ENCODE measurements at places on chromosomes 2 and 18.

- no peak for DNase-seq
These were observed 56.4 kb downstream of the MAP4K4 start for GRCh38 chr2:101753720-101754490.

- DNase-seq, result no peak
These were observed at the start of gene ZAP70 for GRCh38 chr2:97713296-97714083. TSS of gene ZAP70 (plus strand) at chr2:97713576. CDS start at chr2:97724037, 10,461 bp downstream.

- no peak for DNase-seq
These were observed 75.5 kb downstream of the COPS8 start for GRCh38 chr2:237161189-237161588.

GRCh38 chr2:113854970-113855740 is 34.7 kb upstream of the ACTR3 start:
- no peak for DNase-seq

- DNase-seq, result no peak
These were observed 66.9 kb downstream of the BCL11A start for GRCh38 chr2:60486551-60486950.

- no peak for DNase-seq
These were observed 971.3 kb upstream of the FAM98A start for GRCh38 chr2:34570266-34570872.

GRCh38 chr2:32931945-32932709 is 14.6 kb upstream of the LTBP1 start:
- no peak for DNase-seq

DNA sequence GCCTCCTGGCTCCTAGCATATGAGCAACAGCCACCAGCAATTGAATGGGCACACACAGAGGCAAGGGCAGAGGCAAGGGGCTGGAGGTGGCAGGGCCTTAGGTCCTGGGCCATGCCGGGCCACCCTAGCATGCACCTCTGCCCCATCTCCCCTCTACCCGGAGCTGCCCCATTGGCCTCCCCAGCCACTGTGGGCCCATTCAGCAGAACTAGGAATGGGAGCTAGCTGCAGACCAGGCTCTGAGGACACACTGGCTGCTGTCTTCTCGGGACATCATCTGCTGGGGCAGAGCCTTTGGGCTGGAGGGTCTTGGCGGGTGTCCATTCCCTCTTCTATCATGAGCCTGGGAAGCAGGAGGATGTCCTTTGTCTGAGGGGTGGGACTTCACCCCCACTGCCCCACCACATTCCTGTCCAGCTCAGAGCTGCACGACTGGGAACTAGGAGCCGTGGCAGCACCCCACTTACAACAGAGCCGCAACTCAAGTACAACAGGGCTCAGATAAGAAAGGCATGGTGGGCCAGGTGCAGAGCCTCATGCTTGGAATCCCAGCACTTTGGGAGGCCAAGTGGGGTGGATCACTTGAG is 800 bp downstream of the VIL1 start:
- no peak for DNase-seq

DNA sequence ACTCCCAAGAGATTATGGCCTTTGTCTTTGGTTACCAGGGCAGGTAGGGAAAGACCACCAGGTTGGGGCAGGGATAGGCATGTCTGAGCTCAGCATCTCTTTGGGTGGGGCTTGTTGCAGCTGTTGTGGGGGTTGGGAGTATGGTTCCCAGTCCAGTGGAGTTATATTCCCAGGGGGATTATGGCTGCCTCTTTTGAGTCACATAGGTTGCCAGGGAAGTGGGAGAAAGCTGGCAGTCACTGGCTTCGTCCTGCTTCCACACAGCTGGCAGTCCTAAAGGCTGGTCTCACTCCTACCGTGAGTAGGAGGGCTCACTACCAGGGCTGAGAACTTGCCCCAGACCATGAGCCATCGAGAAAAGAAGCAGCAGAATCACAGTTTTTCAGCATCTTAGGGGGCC is 79.1 kb downstream of the LYPD6 start:
- DNase-seq, result no peak

DNA sequence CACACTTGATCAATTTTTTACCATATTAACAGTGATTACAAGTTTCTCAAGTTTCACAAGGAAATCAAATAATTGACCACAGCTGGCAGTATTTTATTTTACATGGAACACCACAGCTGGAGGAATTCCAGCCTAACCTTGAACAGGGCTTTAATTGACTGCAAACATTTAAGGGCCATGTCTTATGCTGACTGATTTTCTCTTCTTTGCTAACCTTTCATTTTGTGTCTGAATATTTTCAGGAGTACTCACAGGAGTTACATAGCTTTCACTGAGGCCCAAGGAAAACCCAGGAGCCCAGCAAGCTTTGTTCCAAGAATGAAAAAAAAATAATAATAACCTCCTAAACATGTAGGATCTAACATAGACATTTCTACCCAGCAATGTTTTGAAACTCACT is 49.6 kb downstream of the FRZB start:
- DNase-seq, result no peak

GRCh38 chr2:136468799-136469369 is 296.5 kb upstream of the THSD7B start:
- no peak for DNase-seq

DNA sequence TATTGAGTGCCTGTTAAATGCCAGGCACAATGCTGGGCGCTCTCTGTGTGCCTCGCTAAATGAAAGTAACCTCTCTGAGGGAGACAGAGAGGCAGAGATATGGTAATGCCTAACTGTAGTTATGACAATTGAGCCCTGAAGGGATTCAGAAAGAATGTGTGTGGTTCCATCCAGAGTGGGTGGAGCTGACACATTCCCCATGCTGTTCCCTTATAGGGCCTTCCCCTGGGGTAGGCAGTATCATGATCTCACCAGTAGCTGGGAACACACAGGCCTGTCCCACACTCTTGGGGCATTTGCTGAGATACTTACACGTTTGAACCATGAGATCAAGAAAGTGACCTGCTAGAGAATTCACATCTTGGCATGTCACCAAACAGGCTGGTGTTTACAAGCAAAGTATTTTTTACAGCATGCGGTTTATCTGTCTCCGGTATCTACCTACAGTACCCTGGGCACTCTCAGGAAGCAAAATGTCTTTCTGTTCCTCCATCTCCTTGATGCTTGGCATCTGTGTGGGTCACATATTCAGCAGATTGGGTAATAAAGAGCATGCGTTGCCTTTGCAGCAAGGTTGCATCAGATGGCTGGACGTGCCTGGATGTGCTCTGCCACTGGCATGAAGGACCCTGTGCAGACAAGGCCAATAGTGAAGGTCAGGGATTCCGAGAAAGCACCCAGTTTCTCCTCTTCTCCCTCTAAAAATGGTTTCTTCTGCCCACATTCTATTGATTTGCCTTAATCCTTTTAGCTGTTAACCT is 9.4 kb downstream of the CTIF start:
- DNase-seq, result no peak

- no peak for DNase-seq
These were observed 8.8 kb downstream of the IAH1 start for GRCh38 chr2:9483107-9483506.

Measured in NCI-H2029 treated with DMSO at 0.1 percent for 48 hours (cell line).